ENCODE measurements at places on chromosomes 16 and 17. TPM values are rescaled to one million over a fixed set of nuclear protein-coding genes. Genes with fewer than 3 reads are reported as not detected.

The HAGHL gene
- total RNA-seq = 24.4 TPM

DNA sequence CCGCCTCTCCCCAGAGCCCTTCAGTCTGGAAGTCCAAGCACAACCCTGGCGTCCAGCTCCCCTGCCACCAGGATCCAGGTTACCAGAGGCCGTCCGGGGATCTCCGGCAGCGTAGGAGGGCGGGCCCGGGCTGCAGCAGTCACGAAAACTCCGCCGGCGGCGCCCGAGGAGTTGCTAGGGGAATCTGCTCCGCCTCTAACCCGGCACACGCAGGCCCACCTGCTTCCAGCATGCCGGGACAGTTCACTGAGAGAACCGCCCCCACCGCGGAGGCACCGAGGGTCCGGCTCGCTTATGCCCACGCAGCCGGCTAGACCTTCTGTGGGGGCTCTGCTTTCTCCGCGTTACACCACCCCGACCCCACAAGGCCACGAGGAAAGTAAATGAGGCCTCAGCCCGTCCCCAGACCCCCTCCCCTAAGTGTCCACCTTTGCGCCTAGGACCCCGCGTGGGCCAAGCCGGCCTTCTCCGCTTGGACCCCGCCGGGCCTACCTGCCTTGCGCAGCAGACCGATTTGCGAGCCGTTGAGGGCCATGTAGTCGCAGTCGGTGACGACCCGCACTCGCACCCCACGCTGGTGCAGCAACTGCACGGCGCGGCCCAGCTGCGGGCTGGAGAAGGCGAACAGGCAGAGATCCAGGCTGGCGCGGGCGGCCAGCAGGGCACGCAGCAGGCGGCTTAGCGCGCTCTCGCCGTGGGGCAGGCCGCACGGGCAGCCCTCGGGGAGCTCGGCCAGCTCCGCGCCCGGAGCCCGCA is 587 bp downstream of the PLD6 start:
- H3K4me3 ChIP-seq = peak overlapping the region; percentile 61
- peaks cover 18% of the 10 kb centered on the region for H3K36me3 ChIP-seq
- peak overlapping the region; percentile 72 for H3K27ac ChIP-seq
- H3K4me1 ChIP-seq = peaks cover 28% of the 10 kb centered on the region
- no peaks in the 10 kb centered on the region for H3K27me3 ChIP-seq
- DNase-seq = peak; percentile 52

DNA sequence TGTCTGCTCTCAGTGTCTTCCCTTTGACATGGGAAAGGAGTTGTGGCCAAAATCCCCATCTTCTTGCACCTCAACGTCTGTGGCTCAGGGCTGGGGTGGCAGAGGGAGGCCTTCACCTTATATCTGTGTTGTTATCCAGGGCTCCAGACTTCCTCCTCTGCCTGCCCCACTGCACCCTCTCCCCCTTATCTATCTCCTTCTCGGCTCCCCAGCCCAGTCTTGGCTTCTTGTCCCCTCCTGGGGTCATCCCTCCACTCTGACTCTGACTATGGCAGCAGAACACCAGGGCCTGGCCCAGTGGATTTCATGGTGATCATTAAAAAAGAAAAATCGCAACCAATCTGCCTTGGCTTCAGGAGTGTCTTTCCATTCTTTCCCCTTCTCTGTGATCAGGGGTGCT is 918 bp upstream of the MRM1 start:
- H3K4me3 ChIP-seq = no peak overlapping the region
- no peak for DNase-seq
- H3K27ac ChIP-seq = peak overlapping the region; percentile 74
- peaks cover 29% of the 10 kb centered on the region for H3K4me1 ChIP-seq
- no peaks in the 10 kb centered on the region for H3K36me3 ChIP-seq
- no peaks in the 10 kb centered on the region for H3K27me3 ChIP-seq

DNA sequence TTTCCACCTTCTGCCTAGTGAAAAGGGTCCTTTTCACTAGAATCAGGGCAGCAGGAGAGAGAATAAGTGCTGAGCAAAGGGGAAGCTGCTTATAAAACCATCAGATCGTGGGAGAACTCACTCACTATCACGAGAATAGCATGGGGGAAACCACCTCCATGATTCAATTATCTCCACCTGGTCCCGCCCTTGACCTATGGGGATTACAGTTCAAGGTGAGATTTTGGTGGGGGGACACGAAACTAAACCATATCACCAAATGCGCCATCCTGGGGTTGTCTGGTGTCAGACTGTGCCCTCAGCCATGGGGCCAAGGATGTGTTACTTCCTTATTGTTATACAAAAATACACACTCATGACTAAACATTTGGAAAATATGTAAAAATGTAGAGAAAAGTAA is 10.4 kb upstream of the KATNB1 start:
- DNase-seq = no peak
- no peaks in the 10 kb centered on the region for H3K27me3 ChIP-seq
- no peaks in the 10 kb centered on the region for H3K4me1 ChIP-seq
- H3K4me3 ChIP-seq = no peak overlapping the region

DNA sequence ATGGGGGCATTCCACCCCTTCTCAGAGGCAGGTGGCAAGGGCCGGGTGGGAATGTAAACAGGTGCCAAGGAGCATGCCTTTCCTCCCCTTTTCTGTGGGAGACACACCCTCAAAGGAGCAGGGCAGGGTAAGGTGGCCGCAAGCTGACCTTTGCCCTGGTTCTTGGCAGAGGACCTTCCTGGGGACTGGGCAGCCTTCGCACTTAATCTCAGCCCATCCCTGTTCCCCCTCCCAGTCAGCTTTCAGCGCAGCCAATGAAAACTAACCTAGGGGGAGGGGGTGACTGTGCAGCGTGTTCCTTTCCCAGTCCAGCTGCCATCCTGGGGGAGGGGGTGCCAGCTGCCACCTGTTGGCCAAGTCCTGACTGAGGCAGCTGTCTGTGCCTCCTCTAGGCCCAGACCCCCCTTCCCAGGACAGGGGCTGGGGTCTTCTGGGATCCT is 2.8 kb downstream of the TRAF4 start:
- peaks cover 23% of the 10 kb centered on the region for H3K36me3 ChIP-seq
- peak overlapping the region; percentile 67 for H3K27ac ChIP-seq
- no peak for DNase-seq
- no peaks in the 10 kb centered on the region for H3K27me3 ChIP-seq
- no peak overlapping the region for H3K4me3 ChIP-seq

The CFDP1 gene
- total RNA-seq = 41.8 TPM

- DNase-seq = no peak
- no peak overlapping the region for H3K27ac ChIP-seq
- no peaks in the 10 kb centered on the region for H3K4me1 ChIP-seq
Measured at GRCh38 chr17:19341211-19341631, 21.3 kb downstream of the B9D1 start.

DNA sequence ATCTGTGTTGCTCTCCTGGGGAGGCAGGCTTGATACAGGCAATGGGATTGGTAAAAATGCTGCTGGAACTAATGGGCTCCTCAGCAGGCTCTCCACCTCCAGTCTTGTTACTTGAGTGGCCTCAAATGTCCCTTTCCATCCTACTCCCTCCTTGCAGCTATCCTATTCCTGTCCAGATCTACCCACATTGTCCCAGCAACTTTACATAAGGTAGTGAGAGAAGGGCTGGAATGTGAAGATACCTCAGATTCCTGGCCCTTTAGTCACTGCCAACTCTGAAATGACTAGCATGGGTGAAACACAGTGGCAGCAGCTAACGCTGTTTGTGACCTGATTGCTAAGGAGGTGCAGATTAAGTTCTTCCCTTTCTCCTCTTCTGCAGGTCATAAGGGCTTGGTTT is 210.1 kb upstream of the HS3ST4 start:
- H3K4me3 ChIP-seq = no peak overlapping the region
- no peak overlapping the region for H3K27ac ChIP-seq
- H3K4me1 ChIP-seq = no peaks in the 10 kb centered on the region

The MIF4GD gene
- total RNA-seq = 40.2 TPM

DNA sequence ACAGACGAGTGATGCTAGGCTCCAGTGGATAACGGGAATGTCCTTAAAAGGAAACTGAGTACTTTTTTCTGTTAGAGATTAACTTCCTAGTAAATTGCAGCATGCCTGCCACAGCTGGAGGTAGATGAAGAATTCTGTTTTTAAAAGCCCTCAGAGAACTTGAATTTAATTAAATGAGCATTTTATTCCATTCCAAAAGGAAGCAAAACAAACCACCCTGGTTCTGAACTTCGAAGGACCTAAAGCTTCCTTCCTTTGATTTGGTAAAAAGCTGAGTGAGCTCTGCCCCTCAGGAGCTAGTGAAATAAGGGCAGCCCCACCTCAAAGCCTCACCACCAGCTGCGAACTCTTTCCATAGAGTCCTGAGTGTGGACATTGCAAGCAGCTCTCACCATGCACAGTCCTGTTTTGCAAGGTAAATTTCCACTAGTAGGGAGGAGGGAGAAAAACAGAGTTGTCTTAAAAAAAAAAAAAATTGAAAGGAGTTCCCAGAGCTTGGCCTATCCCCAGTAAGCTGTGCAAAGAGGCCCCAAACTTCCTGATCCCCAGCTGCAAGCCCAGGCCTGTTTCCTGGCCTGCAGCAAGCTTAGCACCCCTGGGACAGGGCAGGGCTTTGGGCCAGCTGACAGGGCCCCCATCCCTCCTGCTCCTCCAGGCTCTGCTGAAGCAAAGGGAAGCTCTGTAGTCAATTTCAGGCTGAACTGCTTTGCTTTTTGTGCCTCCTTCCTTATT is 11.2 kb downstream of the CHD9NB start:
- no peaks in the 10 kb centered on the region for H3K27me3 ChIP-seq
- H3K4me3 ChIP-seq = no peak overlapping the region
- no peak for DNase-seq
- no peaks in the 10 kb centered on the region for H3K4me1 ChIP-seq
- no peak overlapping the region for H3K27ac ChIP-seq

DNA sequence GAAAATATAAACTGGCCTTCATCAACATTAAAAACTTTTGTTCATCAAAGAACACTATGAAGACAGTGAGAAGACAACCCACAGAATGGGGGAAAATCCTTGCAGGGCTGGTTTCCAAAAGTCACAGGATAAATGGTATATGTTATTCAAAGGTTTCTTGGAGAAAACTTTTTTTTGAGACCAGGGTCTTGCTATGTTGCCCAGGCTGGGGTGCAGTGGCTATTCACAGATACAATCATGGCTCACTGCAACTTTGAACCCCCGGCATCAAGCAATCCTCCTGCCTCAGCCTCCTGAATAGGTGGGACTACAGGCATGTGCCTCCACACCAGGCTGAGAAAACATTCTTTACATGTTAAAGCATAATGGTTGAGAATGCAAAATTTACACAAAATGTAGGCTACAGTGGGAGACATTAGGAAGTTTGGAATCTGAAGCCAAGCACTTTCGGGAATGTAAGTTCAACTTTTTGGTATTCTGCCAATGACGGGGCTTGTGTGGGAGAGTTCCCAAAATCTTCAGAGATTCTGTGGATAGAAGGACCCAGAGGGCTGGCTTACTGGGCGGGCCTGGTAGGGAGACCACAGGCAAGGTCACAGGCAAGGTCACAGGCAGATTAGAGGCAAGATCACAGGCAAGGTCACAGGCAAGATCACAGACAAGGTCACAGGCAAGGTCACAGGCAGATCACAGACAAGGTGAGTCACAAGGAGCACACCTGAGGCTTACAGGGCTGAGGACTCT is 24.2 kb upstream of the ATP2A3 start:
- H3K27ac ChIP-seq = no peak overlapping the region
- H3K4me3 ChIP-seq = no peak overlapping the region
- peaks cover 4% of the 10 kb centered on the region for H3K4me1 ChIP-seq
- no peaks in the 10 kb centered on the region for H3K27me3 ChIP-seq

The GNAO1 gene
- 10.5 TPM for total RNA-seq

The CRISPLD2 gene
- total RNA-seq = 0.89 TPM

DNA sequence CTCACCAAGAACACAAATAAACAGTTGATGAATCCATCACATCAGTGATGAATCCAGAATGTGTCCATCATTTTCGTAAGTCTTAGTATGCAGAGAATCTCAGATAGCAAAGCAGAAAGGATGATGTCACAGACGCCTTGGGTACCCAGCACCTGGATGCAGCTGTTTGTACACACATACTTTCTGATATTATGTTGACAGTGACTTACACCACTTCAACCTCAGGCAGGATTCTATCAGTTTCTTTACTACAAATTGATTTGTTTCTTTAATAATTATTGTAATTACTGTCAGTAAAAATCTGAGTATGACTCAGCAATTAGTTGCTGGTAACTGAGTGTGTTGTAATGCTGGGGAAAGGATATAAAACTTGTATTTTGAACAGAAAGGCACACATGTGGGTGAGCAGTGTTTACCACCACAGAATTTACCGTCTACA is 159.8 kb downstream of the RPTOR start:
- peaks cover 65% of the 10 kb centered on the region for H3K4me1 ChIP-seq
- no peaks in the 10 kb centered on the region for H3K27me3 ChIP-seq
- H3K4me3 ChIP-seq = no peak overlapping the region
- no peak for DNase-seq

- no peak for DNase-seq
- no peak overlapping the region for H3K4me3 ChIP-seq
- no peaks in the 10 kb centered on the region for H3K36me3 ChIP-seq
- no peaks in the 10 kb centered on the region for H3K4me1 ChIP-seq
- H3K27me3 ChIP-seq = no peaks in the 10 kb centered on the region
Measured at GRCh38 chr16:83455716-83456115, 352.1 kb upstream of the HSBP1 start.

The ABCA10 gene
- 2.1 TPM for total RNA-seq

- H3K4me3 ChIP-seq = no peak overlapping the region
- H3K27ac ChIP-seq = no peak overlapping the region
- no peak for DNase-seq
- no peaks in the 10 kb centered on the region for H3K36me3 ChIP-seq
Measured at GRCh38 chr16:5977329-5977728, 879.7 kb upstream of the EEF2KMT start.

The JPH3 gene
- total RNA-seq = not detected

Measured in CD4-positive, alpha-beta memory T cell (primary cell).